ENCODE measurements at places on chromosomes 13 and 19.

DNA sequence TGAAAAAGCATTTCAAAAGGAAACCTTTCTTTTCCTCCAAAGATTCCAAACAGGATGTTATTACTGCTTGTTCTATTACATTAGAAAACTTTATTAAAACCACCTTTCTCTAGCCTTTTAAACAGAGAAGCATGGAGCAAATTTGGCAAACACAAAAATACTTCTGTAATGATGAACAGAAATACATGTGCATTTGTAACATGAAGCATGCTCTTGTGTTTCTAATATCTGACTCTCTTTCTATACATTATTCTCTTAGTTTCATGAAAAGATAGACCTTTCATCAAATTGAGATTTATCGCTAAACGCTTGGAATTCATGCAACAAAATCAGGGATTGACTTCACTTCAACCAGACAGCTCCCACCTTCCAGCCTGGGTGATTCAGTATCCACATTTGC is 152.8 kb upstream of the IRS2 start:
- DNase-seq, result no peak

DNA sequence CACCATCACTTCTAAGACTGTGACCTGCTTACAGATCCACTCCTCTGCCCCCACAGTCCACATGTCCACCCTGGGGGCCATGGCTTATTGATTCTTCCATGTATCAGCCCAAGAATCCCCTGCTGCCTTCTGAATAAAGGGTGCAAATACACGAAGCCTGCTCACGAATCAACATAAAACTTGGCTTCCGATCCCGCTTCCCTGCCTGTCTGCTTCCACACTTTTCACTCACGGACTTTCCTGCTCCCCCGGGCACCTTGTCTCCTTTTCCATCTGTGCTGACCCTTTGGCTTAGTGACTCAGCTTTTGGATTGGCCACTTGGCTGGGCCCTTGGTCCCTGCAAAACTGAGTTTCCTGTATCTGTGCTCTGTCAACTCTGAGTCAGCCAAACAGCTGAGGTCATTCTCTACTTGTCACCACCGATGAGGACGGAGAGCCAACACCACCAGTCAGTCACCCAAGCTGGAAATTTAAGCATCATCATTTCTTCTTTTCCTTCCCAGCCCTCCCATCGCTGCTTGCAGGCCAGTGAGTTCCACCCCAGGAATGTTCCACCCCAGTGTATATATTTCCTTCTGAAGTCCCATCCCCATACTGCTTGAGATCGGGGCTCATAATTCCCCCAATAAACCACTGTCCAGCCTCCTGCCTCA is 11.4 kb upstream of the USP12 start:
- peak; percentile 28 for DNase-seq

DNA sequence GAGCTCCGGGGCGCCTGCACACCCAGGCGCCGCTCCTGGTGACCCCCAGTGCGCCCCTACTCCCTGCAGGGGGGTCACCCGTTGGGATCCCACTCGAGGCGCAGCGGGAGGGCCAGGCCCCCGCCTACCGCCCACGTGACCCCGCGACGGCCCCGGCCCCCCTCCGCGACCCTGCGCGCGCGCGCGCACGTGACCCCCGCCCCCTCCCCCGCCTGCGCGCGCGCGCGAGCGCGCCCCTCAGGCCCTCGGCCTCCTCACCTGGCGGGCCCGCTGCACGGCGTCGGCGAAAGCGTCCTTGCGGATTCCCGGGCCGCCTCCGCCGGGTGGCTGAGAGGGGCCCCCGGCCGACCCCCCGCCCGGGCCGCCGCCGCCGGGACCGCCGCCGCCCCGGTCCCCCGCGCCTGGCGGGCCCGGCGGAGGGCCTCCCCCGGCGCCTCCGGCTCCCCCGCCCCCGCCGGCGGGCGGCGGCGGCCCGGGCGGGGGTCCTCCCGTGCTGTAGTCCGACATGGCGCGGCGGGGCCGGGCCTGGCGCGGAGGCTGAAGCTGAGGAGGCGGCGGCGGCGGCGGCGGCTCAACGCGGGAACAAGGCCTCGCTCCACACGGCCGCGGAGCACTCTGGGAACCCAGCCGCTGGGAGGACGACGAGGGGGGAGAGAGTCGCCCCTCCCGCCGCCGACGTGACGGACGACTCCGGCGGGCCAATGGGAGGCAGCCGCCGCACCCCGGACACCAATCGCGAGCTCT is at the start of gene KHSRP:
TSS of gene KHSRP (minus strand) at position 617 of the 744 bp plus-strand sequence. CDS start at position 507, 110 bp downstream.
- DNase-seq, result no peak

DNA sequence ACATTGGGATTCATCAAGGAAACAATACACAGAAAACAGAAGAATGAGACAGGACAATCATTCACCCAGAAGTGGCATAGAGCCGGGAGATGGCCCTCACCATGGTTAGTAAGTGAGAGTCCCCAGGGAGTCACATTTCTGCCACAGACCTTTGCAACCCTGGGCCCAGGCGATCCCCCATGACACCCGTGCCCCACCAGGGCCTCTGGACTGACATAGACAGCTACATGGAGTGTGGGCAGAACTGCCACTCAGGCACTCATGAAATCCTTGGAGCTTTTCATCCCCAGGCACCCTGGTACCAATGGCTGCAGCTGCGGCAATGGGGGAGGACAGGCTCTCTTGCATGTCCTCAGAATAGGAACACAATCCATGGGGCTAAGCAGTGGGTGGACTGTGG is 174.5 kb upstream of the TRPC4 start:
- DNase-seq, result no peak

GRCh38 chr19:41415154-41415571 is 12.0 kb downstream of the B3GNT8 start:
- DNase-seq, result no peak

DNA sequence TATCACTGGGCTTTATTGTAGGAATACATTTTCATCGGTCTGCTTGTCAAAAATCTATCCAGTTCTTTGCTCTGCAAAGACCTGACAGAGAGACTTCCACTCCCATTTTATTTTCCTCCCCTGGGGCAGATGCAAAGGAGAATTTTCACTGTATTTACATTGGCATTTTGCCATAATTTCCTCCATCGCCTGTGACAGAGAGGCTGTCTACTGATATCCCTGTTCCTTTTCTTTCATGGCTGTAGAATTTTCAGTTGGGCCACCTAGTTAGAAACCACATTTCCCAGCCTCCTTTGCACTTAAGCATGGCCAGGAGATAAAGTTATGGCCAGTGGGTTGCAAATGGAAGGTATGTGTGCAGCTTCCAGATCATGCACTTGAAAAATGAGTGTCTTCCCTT is 89.3 kb downstream of the NUFIP1 start:
- DNase-seq, result no peak

DNA sequence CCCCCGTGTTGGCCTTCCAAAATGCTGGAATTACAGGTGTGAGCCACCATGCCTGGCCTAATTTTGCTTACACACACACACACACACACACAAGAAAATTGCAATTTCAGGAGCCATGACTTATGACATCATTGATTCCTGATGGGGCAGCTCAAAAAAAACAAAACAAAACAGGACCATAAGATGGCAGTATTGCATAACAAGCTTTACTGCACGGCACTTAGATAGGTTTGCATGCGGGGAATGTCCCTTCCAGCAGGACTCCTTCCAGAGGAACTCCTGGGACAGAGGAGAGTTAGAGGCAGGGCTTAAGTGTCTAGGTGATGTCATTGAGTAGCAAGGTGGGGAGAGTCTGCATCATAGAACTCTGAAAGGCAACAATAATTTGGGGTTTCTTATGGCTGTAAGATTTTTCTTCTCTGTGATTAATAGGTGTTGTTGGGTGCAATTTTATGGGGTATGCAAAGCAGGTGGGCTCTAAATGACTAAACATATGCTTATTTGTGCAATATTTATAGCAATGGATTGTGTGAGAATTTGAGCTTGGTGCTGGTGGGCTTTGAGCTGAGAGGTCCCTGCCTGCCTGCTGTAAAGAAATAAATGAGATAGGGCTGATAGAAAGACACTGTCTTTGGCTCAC is 9.0 kb upstream of the ACSBG2 start:
- DNase-seq, result peak; percentile 35

Measured in astrocyte of the cerebellum (primary cell).